ENCODE measurements at places on chromosomes 13 and 19. TPM values are rescaled to one million over a fixed set of nuclear protein-coding genes. Genes with fewer than 3 reads are reported as not detected.

Gene PLIN4
- 1.0 TPM for total RNA-seq

Gene SLC6A16
- total RNA-seq: 4.4 TPM

Gene APOE
- total RNA-seq: 9.4 TPM

DNA sequence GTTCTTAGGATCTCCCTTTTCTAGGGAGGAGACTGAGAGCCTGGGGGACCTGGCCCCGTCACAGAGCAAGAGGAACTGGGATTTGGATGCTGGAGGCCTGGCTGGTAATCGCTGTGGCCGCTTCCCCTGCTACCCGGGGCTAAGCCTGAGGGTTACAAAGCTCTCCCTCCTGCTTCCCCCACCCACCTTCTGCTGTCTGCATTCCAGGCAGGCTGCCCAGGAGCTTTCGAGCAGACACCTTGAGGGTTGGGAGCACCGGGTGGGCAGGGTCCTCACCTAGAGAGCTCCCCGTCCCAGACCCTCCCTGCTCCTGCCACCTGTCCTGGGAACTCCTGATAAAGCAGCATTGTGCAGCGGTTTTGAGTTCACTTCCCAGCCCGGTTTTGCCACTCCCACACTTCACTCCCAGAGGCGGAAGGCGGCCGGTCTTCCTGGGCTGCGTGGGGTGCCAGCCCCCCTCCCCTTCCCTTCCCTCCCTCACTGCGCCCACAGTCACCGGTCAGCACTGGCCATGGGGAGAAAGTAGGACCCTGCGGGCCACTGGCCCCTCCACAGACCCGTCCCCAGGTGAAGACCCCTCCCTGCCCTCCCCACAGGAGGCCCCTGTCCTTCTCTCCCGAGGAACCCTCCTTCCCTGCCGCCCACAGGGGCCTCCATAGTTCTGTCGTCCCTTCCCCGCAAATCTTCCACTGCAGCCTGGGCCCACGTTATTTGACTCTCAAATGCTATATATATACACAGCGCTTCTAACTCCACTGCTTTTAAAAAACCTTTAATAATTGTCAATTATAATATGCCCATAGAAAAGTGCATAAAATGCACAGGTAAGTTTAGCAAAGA, 8.1 kb downstream of the PAK4 start:
- DNase-seq: no peak

DNA sequence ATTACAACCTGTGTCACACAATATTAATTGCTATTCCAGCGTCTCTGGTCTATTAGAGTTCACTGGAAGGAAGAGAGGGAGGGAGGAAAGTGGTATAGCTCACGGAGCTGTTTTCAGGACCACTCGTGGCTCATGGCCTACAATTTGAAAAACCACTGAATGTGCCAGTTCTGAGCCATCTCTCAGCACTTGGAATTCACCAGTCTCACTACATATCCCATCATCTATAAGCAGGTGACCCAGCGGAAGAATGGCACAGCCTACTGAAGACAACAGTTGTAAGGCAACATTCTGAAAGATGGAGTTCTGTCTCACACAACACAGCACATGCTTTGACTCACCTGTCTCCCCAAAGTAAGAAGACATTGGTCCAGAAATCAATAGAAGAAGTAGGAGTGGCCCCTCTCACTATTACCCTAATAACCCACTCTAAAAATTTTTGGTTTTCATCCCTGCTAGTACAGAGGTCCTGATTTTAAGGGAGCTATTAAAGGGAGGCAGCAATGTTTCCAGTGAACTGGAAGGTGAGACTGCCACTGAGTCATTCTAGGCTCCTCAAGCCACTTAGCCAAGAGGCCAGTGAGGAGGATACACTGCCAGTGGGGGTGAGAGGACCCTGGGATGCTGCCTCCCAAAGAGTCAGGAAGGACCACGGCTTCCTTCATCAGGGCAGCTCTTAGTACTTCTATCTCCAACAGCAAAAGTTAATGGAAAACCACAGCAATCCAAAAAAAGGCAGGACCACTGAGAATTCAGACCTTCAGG, 50.0 kb upstream of the DOCK9 start:
- no peak for DNase-seq

- no peak for DNase-seq
These were observed 617 bp upstream of the IQCN start for GRCh38 chr19:18274781-18275356.

GRCh38 chr19:51564791-51565190, 6.3 kb upstream of the ZNF175 start:
- no peak for DNase-seq

GRCh38 chr19:1875646-1876495, 9.4 kb downstream of the ABHD17A start:
- peak; percentile 96 for DNase-seq

Data from A673 (cell line).